ENCODE measurements at places on chromosomes 13 and 19. TPM values are rescaled to one million over a fixed set of nuclear protein-coding genes. Genes with fewer than 3 reads are reported as not detected.

Gene ZNF541
- not detected for total RNA-seq

Gene CRX
- total RNA-seq, result not detected

Gene ZNF121
- 3.5 TPM for total RNA-seq

Gene ZNF540
- total RNA-seq, result not detected

Gene ZNF578
- not detected for total RNA-seq

Gene SBK2
- total RNA-seq, result 2.0 TPM

Gene ZNF558
- 6.4 TPM for total RNA-seq

Gene APOE
- total RNA-seq, result 9.7 TPM

Gene IGFL2
- total RNA-seq, result 0.50 TPM

Gene ZNF382
- not detected for total RNA-seq

Gene HIPK4
- 0.32 TPM for total RNA-seq

Gene LILRA2
- total RNA-seq, result not detected
